ENCODE measurements at places on chromosomes 11 and 22.

- no peak for DNase-seq
Observed at GRCh38 chr11:36377759-36378564, 81.9 kb downstream of the PRR5L start.

GRCh38 chr11:37512156-37512780, 914.2 kb upstream of the RAG2 start:
- no peak for DNase-seq

DNA sequence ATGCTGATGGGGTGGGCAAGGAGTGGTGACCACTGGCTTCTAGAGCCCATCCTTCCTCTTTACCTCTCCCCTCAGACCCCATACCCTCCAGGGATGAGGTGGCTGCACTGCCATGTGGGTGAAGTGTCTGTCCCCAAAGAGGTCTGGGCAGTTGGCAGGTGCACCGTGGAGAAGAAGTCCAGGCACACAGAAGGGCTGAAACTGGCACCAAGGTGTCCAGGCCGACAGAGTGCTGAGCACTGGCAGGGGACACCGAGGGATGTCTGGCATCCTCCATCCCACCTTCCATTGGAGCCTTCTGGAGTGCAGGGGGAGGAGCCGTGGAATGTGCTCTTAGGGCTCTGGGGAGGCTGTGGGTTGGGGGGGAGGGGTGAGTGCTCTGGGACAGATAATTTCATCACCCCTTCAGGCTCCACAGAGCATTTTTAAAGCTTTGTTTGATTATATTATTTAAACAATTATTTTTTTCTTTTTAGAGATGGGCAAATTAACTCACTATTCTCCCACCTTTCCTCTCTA, 37.9 kb downstream of the PKNOX2 start:
- DNase-seq = no peak

DNA sequence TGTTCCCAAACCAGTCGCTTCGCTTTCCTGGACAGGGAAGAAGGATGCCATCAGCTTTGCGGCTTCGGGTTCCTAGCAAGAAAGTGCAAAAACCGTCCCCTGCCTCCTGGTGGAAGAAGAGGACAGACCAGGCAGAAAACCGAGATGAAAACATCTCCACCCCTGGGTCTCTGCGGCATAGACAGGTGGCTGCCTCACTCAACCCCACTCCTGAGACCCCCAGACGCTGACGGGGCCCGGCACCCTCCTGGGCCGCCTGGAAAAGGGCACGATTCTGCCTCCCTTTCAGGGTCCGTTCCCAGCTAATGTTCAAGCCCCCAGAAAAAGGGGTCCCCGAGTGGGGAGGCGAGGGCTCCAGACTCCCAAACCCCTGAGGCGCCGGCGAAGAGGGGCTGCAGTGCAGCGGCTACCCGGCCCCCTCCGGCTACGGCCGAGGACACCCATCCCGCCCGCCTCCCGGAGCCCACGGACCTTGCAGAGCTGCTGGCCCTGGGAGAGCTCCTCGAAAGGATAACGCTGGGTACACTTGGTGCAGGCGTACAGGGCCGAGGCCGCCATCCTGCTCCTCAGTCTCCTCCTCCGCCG, 569 bp downstream of the FAM76B start:
- DNase-seq = no peak

- no peak for DNase-seq
Observed at GRCh38 chr11:35177370-35177769, 38.4 kb downstream of the CD44 start.

All from activated CD4-positive, CD25-positive, alpha-beta regulatory T cell treated with anti-CD3 and anti-CD28 coated beads, Interleukin-2, amount 50 U/mL, for 72 hours (primary cell).